Osteocyte (in vitro differentiated cells): ENCODE measurements at places on chromosomes 5 and 9. TPM values are rescaled to one million over a fixed set of nuclear protein-coding genes. Genes with fewer than 3 reads are reported as not detected.

DNA sequence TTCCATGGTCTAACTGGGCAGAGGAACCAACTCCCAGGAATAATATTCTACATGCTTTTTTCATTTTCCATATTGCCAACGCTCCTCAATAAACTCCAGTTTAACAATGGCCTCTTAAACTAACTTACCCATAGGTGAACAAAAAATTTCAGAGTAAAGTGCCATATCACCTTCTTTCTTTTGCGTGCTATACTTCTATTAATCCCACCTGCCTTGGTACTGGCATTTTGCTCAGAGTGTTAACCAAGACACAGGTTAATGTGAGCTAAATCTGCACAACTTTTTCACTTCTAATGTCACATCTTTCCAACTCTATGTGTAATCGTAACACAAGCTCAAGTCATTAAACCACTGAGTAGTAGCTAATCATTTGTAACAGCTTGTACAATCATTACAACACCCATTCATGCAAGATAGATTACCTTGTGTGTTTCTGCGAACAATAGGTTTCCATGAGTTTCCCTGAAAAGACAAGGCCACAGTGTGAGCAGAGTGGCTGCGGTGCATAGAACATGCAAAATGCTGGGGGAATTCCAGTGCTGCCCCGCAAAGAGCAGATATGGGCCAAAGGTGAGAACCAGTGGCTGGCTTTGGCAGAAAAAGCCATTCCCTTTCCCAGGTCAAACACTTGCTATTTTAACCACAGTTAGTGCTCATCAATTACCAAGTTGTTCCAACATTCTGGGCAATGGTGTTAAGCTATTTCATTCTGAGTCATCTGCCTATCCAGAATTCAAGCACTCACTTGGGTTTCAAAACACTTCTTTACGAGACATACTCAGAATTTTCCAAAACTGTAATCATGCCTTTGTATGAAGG is 42.8 kb downstream of the TIMD4 start:
- DNase-seq, result no peak

DNA sequence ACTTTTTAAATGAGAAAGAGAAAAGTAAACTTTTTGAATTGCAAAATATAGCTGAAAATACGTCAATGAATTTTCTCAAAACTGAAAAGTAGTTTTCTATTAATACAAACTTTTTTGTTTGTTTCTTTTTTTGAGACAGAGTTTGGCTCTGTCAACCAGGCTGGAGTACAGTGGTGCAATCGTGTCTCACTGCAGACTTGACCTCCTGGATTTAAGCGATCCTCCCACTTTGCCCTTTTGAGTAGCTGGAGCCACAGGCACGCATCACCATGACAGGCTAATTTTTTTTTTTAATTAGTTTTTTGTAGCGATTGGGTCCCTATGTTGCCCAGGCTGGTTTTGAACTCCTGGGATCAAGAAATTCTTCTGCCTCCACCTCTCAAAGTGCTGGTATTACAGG is 610.4 kb downstream of the ELAVL2 start:
- no peak for DNase-seq

- no peak for DNase-seq
Observed at GRCh38 chr9:7342229-7342628, 457.3 kb downstream of the DMAC1 start.

DNA sequence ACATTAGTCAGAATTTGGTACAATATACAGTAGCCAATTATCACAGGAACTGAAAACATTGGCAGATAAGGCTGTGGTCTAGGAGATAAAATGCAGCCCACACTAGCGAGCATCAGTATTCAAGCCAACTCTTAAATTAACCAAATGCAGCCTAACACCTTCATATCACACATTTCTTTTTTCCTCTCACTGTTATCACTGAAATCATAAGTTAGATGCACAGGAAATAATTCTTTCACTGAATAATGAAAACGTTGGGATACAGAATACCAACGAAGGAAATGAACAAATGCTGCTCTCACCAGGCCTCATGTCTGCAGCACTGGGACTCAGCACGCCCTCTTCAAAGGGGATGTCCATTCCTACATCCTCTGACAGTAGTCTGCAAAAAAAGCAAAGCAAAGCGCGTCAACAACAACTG is 109.1 kb upstream of the PCA3 start:
- no peak for DNase-seq

- no peak for DNase-seq
Observed at GRCh38 chr9:130291474-130291873, 25.9 kb downstream of the HMCN2 start.

- no peak for DNase-seq
Observed at GRCh38 chr5:15003511-15003920, 131.9 kb upstream of the ANKH start.

DNA sequence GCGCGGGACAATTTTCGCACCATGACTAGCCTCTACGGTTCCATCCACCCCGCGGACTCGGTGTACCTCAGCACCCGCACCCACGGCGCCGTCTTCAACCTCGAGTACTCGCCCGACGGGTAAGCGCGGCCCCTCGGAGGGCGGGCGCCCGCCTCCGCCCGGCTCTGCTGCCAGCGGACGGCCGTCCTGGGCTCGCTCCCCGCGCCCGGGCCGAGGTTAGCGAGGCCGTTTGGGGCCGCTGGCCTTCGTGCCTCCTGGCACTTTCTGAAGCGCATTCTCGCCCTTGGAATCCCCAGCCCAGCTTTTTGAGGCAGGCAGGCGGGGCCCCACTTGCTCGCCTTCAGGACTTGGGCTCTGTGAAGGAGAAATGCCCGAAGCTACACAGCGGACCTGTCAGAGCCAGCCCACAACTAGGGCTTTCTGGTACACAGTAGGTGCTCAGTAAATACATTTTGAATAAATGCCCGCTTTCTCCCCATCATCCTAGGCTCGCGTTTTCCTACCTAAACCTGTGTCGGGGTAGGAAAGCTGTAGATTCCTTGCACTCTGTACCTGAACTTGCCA is 772 bp downstream of the DCAF10 start:
- no peak for DNase-seq

DNA sequence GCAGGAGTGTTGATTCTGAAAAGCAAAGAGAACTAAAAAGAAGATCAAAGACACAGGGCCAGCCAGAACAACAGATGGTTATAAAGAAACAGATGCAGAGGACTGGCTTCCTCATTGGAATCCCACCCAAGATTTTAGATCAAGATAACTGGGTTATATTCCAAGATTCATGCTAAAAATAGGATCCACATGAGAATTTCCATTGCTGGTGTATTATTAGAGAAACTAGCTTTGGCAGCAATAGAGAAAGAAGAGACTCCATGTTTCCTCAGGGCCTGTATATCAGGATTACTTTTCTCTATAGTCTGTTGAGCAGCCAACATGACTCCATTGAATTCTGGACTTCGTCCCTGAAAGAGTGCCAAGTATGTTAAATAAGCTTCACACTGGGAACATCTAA is 367.3 kb downstream of the TUSC1 start:
- no peak for DNase-seq

- no peak for DNase-seq
Observed at GRCh38 chr5:160565376-160565775, 143.7 kb downstream of the PTTG1 start.

DNA sequence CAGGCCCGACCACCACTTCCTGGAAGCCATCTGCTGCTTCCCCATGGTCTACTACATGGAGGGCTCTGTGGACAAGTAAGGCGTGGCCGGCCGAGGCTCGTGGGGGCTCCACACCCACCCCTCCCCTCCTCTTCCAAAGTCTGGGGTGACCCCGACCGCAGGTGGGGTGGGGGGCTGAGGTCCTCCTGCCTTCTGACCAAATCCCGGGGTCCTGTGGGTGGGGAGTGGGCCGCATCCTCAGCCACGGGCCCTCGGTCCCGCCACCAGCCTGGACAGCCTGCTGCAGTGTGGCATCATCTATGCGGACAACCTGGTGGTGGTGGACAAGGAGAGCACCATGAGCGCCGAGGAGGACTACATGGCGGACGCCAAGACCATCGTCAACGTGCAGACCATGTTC is 76.4 kb downstream of the KCNT1 start:
- DNase-seq, result no peak

DNA sequence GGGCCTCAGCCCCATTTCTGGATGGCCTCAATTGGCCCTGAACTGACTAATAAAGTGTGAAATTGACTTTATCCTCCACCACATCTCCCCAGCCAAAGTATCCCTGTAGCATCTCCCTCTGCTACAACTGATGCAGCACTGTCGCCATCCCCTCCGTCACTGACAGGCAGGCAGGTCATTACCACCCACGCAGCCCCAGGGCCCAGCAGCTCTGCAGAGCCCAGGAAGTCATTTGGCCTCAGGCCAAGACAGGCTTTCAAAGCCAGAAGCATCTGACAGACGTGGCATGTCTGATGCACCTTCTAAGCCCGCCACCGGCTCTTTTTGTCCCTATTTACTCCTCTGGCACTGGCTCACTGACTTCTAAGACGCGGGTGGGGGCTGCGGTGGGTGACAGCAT is 65.3 kb downstream of the ARHGEF37 start:
- no peak for DNase-seq

GRCh38 chr5:147084702-147085101 is 150.1 kb upstream of the STK32A start:
- DNase-seq, result no peak

DNA sequence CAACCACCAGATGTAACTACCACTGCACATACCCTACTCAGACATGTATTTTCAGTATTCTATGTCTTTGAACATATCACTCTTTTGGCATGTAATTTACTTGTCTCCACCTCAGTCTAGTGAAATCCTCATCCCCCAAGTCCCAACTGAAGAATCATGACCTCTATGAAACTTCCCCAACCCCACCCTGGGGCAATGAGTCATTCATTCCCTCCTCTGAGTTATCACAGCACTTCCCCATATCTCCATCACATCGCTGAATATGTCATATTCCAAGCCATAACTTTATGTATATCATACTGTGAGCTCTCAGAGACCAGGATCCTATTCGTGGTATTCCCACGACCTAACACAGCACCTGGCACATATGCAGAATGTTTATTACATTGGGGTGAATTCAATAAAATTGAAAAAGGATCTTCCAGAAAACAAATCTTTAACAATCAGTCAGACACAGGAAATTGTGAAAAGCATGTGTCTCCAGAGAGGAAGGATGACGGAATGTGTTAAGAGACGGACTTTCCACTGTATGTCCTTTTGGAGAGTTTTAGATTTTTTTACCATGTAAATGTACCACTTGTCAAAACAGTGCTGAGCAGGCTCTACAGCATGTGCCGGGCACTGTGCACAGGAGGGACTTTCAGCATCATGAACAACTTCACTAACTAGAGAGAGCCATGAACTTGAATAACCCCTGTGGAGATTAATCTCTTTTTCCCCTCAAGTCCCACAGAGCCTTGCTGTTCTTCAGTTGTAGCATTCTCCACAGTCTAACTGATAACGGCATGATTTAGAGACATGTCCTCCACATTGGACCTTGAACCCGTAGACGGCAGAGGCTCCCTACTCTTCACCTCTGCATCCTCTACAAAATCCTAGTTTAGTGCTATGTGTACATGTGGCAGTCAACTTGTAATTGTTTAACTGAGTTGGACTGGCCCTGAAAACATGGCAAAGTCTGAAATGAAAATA is 213.5 kb downstream of the GLIS3 start:
- DNase-seq, result no peak

- no peak for DNase-seq
Observed at GRCh38 chr9:86687788-86688187, 259.5 kb downstream of the GAS1 start.

GRCh38 chr9:114028646-114029045 is 49.5 kb downstream of the AMBP start:
- peak; percentile 83 for DNase-seq

DNA sequence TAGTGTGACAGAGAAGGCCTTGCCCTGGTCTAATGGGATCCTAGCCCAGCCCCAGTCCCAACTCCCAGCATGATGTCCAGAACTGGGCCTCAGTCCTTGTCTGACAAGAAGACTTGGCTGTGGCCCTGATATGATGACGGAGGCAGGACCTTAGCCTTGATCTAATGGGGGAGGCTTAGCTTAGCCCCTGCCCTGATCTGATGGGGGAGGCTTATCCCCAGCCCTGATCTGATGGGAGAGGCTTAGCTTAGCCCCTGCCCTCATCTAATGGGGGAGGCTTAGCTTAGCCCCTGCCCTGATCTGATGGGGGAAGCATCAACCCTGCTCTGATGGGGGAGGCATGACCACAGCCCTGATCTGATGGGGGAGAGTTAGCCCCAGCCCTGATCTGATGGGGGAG is 3.7 kb downstream of the PKN3 start:
- no peak for DNase-seq

DNA sequence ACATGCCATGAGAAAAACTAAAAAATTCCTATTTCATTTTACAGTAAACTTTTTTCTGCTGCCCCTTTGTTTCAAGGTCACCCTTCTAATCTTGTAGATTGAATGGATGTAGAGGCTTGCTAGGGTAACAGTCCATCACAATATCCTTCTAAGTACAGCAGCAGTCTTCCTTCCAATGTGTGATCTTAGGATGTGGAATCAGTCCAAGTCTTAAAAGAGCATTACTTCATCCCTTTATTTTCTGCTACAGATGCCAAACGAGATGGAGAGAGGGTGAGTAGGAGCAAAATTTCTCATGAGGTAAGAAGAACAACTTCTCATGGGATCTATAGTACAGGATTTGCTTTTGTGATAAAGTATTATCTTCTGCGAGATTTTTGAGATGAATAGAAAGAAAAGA is 704 bp upstream of the IL33 start:
- DNase-seq, result no peak

GRCh38 chr5:26669523-26669922 is 368.9 kb downstream of the CDH9 start:
- no peak for DNase-seq

GRCh38 chr9:98995971-98996504 is 52.3 kb downstream of the COL15A1 start:
- DNase-seq, result peak; percentile 38

GRCh38 chr5:32542216-32543059 is 42.9 kb upstream of the SUB1 start:
- DNase-seq, result no peak

DNA sequence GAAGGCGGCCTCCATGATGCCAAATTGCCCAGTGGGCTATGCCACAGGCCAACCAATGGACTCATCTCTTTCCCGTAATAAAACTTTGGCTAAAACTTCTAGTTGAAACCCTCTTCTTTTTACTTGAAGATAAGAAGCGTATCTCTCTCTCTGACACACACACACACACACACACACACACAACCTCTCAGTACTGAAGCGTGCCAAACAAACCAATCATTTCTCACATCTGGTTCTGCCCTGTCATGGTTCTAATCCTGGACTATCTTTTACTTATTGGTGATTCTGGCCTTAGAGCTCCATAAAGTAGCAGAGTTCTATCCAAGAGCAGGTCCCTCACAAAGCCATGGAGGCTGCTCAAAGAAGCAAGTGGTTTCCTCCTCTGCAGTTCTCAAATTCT is 64.6 kb downstream of the PTCH1 start:
- DNase-seq, result no peak

DNA sequence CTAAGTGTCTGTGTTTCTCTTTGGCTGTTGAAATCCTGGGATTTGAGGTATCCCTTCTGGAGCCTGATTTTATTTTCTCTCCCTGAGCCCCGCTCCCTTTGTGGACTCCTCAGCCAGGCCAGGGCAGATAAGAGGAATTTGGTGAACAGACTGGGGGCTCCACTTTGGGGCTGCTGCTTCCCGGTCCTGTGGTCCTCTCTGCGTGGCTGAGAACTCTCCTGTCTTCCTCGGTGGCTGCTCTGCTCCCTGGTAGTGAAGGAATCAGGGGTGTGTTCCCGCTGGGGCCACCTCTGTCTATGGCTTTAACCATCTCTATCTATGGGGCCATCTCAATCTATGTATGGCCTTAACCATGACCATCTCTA is 71.7 kb upstream of the SH3PXD2B start:
- peak; percentile 49 for DNase-seq

Gene FCN2
- not detected in 2 replicates for total RNA-seq

Gene WWC1
- 2.2 and 3.6 TPM in 2 replicates for total RNA-seq

Gene PCDHA2
- total RNA-seq, result 0.99 and 1.6 TPM in 2 replicates

Gene BARHL1
- not detected in 2 replicates for total RNA-seq
